HL-60 (cell line): ENCODE measurements at places on chromosomes 7 and 10.

DNA sequence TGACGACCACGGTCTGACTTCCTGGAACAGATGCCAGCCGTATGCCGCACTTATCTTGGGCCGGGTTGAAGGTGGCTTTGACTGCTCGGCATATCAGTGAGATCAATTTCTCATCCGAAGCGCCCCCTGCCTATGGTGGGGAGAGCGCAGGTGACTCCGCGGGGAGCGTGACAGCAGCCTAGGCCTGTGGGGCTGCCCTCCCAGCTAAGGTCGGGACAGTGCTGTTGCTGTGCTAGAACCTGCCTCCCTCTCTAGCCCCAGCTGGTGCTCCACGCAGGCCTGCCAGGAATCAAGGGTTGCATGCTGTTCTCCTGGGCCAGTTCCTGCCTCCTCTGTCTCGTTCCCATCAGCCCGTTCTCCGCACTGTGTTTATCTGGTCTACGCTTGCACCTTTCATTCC, 49.8 kb downstream of the PODXL start:
- DNase-seq: no peak

- no peak for DNase-seq
Measured at GRCh38 chr10:5779730-5780129, 33.5 kb downstream of the GDI2 start.

DNA sequence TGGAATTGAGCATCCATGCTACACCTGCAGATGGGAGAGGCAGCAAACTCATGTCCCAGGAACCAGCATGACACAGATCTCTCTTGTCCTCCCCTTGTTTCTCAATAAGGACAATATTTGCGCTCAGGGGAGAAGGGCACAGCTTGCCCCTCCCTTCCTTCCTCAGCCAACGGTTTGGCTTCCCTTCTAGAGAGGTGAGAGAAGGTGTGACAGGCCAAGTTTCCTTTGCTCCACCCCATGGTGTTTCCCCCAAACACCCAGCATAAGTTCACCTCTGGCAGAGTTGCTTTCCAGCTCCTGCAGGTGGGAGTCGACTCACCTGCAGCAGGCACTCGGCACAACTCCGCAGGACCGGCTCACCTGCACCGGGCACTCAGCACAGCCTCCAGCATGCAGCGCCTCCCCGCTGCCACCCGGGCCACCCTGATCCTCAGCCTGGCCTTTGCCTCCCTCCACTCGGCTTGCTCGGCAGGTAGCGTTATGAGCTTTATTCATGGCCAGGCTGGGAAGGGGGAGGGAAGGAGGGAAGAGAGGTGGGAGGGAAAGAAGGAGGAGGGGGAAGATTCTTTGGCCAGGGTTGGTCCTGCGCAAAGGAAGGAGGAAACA, at the start of the genes ATP6V0A4 and TMEM213:
Gene ATP6V0A4, minus strand, starts transcription at position 482 of the 606 bp plus-strand sequence. CDS start 26,949 bp downstream, outside the sequence.
Gene TMEM213, plus strand, starts transcription at position 280 of the 606 bp plus-strand sequence. Its CDS starts 111 bp downstream, at position 391.
- no peak for DNase-seq

GRCh38 chr10:66792441-66792840, 133.4 kb upstream of the LRRTM3 start:
- DNase-seq: no peak

DNA sequence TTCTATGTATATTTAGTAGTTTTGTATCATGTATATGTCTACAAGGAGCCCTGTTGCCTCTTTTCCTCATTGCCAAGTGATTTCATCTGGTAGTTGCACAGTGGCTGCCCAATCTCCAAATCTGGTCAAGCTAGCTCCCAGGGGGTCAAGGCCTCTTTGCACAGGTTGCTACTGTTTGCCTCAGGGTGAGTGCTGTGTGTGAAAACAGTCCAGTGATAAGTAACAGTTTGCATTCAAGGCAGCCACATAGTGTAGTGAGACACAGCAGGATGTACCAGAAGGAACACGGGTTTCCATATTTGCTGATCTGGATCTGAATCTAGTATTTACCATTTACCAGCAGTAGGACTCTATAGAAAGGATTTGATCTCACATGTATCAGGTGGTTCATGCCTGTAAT, 13.3 kb upstream of the EPC1 start:
- no peak for DNase-seq

DNA sequence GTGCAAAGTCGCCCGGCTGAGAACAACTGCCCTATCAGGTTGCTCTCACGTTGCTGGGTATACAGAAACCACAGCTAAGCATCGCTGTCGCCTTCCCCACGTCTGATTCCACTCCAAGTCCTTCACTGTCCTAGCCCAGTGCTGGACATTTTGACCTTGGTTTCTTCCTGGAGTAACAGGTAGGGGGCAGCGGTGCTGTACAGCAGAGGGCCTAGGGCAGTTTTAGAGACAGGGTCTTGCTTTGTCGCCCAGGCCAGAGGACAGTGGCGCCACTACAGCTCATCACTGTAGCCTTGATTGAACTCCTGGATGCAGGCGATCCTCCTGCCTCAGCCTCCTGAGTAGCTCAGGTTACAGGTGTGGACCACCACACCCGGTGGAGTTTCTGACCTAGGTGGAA, 2.6 kb downstream of the CLDN15 start:
- no peak for DNase-seq

GRCh38 chr10:11689945-11690736, 52.0 kb upstream of the ECHDC3 start:
- no peak for DNase-seq

DNA sequence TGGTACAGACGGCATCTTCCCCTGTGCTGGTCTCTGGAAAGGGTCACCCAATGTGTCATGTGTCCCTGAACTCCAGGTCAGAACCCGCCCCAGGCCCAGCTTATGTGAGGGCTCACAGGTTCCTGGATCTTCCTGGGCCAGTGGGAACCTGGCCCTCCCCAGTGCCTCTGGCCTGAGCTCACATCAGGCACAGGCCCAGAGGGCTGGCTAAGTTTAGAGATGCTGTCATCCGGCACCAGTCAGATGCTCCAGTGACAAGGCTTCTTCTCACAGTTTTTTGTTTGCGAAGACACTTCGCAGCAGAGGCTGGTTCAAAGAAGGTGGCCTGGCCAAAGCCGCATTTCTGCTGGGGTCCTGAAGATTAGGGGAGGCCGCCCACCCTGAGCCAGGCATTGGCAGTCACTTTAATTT, 11.8 kb downstream of the CAMK2B start:
- no peak for DNase-seq

DNA sequence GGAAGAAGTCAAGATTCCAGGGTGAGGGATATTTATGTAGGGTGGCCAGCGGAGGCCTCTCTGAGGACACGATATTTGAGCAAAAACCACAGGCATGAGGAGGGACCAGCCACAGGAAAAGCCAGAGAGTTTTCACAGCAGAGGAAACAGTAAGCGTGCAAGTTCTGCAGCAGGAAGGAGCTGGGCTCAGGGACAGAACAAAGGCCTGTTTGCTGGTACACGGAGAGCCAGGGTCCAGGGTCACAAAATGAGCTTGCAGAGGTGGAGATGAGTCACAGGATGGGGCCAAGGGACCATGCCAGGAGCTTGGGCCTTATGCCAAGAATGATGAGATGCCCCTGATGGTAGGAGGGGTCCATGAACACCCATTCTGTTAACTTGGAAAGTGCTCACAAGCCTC, 283.5 kb downstream of the PLXNA4 start:
- no peak for DNase-seq

- no peak for DNase-seq
Measured at GRCh38 chr10:51366044-51366443, 291.8 kb downstream of the PRKG1 start.

GRCh38 chr7:77409005-77409738, 7.0 kb downstream of the GSAP start:
- DNase-seq: no peak

DNA sequence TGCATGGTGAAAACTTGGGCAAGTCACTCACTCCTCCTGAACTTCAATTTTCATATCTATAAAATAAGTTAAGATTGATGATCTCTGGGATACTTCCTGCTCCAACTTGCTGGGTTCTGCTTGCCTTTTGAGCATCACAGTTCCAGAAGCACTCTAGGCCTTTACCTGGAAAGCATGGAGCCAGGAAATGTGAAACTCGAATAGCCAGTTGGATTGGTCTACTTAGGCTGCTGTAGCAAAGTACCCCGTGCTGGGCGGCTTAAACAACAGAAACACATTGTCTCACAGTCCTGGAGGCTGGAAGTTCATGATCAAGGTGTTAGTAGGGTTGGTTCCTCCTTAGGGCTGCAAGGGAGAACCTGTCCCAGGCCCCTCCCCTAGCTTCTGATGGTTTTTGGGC, 64.5 kb downstream of the NAMPT start:
- no peak for DNase-seq

DNA sequence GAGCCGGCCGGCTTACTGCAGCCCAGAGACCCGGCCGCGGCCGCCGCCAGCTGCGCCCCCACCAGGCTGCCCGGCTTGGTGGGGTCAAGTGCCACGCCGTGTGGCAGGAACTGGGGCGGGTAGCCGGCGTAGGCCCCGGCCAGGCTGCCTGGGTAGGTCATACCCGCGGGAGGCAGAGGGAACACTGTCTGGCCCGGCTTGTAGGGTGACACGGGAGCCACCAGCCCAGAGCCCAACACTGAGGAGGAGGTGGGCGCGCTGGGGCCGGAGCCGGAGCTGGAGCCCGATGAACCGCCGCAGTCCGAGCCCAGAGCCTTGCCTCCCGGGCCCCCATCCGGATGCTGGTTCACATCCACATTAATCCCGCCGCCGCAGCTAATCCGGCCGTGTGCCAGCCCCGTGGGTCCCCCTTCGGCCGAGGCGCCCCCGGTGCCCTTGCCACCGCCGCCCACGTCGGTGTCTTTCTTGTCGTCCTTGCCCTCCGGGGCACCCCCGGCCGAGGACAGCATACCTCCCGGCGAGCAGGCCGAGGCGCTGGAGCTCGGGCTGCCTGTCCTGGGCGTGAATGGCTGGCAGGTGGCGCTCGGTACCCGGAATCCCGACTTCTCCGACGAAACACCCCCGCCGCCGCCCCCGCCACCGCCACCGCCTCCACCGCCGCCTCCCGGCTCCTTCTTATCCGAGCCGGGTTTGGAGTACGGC, 2.0 kb downstream of the ZNF503 start:
- DNase-seq: peak; percentile 80

- DNase-seq: no peak
Measured at GRCh38 chr10:116719804-116720203, 22.6 kb downstream of the HSPA12A start.

DNA sequence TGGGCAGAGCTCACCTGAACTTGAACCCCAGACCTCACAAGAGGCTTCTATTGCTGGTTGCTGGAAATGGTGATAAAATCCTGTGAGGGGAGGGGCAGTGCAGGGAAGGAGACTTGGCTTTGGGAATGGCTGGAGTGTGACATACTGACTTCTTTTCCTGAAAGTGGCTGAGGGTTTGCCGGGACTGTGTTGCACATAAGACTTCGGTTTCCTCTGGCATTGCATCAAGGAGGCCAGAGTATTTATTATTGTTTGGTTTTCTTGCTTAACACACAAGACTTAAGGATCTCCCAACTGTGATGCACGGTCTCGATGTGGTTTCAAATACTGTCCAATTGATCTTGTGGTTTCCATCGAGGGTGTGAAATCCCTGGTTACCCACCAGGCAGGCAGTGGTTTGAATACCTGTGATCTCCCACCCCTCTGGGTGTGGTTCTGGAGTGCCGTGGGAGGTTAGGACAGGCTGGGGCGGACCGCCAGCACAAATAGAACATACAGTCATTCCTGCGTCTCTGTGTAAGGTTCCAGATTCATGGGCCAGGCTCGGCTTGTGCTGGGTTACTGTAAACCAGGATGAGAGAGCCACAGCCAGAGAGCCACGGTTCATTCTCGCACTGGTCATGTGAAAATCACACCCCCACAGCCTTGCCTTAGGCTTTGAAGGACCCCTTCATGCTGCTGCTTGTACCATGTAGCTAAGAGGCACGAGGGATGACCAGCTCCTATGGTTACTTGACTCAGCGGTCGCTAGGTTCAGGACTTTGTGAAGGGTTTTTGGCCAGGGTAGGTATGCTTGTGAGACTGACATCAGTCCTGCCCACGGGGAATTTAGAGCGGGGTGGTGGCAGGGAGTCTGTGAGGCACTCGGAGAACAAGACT, 39.2 kb downstream of the WBP1L start:
- DNase-seq: no peak

GRCh38 chr10:48792121-48792520, 107.4 kb downstream of the WDFY4 start:
- DNase-seq: no peak

GRCh38 chr10:124619195-124619594, 125.0 kb downstream of the FAM53B start:
- peak; percentile 19 for DNase-seq

GRCh38 chr10:21715531-21716195, 181.6 kb downstream of the MLLT10 start:
- DNase-seq: no peak

DNA sequence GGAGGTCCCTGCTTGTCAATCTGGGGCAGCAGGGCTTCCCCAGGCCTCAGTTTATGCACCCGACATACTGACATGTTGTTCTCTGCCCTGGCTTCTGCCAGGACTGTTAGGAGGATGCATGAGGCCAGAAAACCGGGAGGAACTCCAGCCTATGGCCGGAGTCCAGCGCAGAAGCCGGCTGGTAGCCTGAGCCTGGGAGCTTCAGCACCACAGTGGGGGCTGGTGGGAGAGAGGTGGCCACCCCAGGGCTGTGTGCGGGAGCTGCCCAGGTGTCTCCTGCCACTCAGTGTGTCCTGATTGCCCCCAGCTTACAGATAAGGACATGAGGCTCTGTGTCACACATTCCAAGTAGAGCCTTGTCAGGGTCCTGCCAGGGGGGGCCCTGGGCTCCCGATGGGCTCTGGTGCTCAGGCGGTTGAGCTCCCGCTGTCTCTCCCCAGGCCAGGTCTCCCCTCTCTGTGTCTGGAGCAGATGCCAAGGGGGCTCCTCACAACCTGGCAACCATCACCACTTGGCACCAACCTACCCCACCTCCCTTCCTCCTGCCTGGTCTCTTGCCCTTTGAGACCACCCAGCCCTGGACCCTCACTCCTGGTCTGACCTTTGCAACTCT, 32.3 kb downstream of the PPIF start:
- DNase-seq: no peak

DNA sequence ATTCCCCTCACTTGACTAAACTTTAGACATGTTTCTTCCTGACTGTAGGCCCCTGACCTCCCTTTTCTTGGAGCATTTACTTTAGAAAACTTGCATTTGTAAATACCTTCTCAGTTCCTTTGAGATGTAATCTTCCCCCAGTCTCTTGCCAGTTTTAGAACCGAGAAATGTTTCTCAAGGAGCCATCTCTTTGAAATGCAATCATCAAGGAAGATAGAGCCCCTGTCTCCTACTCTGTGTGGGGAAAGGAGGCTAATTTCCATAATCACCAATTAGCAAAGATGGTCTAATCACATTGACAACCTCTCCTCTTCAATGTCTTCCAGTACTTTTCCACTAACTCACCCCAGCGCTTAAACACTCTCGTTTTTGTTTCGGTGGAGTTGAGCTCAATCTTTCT, 70.0 kb upstream of the SMIM30 start:
- no peak for DNase-seq

GRCh38 chr10:50336140-50336539, 84.8 kb upstream of the ASAH2 start:
- DNase-seq: no peak

GRCh38 chr7:65902306-65902705, 29.4 kb downstream of the VKORC1L1 start:
- no peak for DNase-seq
